ENCODE measurements at places on chromosomes 1 and 21.

GRCh38 chr1:32818804-32819541 lies 1.5 kb downstream of the S100PBP start:
- DNase-seq = peak; percentile 34

DNA sequence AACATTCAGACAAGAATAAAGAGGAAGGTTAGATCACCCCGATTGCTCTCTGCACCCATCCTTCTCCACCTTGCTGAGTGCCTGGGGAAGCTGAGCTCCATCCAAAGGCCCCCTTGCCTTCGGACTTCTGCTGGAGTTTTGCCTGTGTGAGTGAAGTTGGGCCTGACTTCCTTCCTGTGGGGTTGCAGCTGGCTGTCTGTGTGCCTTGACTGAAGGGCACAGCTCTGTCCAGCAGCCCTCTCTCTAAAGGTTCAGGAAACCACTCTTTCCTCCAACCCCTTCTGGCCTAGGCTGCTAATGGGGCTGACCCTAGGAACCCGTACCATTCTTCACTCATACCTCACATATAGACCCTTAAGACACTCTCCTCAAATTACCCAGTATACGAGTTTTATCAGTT lies 173.4 kb upstream of the HMCN1 start:
- no peak for DNase-seq

DNA sequence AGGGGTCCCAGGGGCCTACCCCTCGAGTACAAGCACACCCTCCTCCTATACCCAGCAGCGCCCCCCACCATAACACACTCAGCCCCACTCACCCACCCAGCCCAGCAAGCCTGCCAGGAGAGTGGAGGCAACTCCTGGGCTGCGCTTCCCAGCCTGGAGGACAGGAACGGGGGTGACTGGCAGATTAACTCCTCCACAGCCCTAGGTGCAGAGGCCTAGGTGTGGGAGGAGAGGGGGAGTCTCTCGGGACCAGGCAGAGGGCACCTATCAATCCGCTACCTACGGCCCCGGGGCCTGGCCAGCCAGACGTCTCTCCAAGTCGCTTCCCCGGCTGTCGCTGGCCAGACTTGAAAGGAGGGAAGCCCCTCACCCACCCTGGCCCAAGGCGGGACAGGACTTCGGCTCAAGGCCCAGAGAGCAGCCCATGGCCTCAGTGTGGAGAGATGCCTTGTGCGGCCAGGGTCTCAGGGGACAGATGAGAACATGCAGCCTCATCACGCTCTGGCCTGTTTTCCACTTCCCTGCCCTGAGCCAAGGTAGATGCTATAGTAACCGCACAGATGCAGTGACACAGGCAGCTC lies 24.9 kb downstream of the MATN1 start:
- peak; percentile 6 for DNase-seq

GRCh38 chr1:20190256-20191160 lies 4.2 kb upstream of the PLA2G2C start:
- no peak for DNase-seq

GRCh38 chr1:74729741-74730478 lies 2.9 kb downstream of the CRYZ start:
- DNase-seq = no peak

DNA sequence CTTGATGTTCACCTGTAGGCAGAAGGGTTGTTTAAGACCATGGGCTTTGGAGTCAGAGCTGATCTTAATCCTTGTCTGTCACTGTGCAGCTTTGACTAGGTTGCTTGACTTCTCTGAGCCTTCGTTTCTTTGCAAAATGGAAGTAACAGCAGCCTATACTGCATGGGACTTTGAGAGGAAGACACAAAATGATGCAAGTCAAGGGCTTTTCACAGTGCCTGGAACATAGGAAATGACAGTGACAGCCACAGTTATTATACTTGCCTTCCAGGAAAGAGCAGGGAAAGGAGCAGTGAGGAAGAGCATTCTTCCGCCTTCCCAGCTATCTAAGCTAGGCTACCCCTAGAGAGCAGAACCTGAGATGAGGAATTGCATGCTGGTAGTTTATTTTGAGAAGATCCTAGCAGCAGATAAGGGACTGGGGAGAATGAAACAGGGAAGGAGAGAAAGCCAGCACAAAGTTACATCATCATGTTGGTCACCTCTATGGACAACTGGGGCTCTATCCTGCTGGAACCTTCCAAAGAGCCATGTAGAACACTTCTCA lies 3.1 kb downstream of the CSF3R start:
- no peak for DNase-seq
